NCI-H1417 (cell line): ENCODE measurements at places on chromosomes 7 and 10.

DNA sequence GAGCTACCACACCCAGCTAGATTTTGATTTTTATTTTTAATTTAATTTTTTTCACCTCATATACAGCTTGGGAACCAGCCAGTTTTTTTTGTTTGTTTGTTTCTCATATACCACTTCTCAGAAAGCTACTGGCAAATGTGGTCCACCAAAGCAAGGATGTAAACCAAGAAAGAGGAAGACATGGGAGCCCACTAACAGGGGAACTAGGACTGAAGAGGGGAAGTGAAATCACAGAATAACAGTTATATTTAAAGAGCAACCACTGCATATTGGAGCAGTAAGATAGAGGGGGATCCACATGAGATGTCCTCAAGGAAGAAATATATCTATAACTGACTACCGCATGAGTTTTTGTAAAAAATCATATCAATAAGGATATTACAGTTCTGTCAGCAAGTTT lies 10.5 kb downstream of the CPVL start:
- no peak for DNase-seq

GRCh38 chr10:117619707-117620405 lies 77.3 kb downstream of the EMX2 start:
- DNase-seq = no peak

DNA sequence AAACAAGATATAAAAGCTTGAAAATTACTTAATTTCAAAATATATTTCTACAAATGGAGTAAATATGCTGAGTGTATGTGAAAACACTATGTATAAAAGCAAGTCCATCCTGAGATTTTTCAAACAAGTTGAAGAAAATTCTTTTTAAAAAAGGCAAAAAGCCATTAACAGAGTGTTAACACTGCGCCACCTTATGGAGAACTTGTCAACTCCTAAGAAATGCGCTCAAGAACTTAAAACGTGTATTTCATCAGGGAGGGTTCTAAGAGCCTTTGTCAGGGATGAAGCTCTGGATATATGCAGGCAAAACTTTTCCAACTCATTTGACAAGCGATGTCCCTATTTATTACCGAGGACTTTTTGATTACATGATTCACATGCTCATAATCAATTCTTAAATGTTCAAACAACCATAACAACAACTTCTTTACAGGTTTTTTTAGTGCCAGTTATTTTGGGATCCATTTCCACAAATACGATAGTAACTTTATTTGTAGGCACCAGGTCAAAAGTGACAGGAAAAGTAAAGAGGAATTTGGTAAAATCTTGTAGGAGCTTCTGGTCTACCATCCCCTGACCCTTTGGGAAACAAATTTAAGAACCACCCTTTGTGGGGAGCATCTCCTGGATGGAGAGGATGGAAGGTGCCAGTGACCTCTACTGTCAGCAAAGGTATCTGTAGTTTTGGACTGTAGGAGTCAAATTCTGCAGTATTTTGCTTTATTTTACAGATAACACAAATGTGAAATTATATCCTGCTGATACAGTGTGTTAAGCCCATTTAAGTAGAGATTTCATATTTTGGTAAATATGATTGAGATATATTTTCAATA lies 23.2 kb downstream of the CALCR start:
- peak; percentile 28 for DNase-seq

GRCh38 chr10:102455893-102456471 lies 4.6 kb upstream of the C10orf95 start:
- no peak for DNase-seq

DNA sequence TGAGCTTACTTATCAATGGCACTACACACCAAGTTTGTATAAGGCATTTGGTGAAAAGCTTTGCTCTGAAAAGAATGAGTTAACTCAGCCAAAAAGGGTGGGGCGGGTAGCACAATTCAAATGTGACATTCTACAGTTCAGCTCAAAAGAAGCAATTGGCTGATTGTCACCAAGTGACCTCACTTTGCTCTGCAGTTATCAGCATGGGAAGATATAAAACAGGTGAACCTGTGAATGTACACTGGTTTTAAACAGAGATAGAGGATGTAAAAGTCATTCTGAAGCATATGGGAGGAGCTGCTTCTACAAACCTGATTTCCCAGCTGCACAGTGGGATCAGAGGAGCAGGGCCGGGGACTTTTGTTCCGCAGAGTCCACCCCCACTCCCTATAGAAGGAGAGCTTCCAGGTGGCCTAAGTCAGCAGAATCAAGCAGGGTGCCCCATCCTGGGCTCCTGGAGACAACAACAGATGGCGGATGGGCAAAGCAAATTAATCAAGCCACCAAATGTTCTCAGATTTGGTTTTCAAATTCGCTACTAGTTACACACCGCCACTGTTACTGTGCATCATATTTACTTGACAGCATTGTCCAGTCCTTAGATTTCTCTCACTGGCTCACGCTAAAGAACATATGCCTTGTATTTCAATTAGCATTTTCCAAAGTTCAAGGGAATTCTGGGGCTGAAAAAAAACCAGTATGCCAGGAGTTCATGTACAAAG lies 27.5 kb upstream of the NPVF start:
- DNase-seq = no peak

DNA sequence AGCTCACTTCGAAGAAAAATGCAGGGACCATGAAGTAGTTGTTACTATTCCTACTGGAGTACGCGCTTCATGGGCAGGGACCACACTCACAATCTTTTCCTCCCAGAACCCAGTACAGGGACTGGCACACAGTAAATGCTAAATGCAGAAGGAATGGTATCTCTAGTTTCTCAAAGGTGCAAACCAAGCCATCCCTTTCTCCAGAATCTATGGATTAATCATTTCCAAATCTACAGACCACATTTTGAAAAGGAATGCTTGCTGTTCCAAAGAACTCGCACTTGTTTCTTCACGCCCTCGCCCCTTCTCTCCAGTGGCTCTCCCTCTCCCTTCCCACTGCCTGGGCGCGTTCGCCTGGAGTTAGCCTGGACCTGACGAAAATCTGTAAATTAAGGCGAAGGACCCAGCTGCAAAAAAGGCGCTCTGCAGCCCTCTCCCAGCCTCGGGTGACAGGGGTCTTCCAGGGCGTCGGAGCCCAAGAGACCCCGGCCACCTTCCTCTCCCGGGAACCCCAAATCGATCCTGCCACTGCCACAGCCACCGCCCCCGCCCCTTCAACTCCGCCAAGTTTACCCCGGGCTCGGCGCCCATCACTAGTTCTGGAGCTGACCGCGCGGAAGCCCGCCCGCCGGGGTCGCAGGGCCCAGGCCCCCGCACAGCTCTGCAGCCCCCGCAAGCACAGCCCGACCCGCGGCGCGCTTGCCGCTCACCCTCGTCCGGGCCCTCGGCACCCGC lies 527 bp downstream of the PDIA4 start:
- peak; percentile 70 for DNase-seq

DNA sequence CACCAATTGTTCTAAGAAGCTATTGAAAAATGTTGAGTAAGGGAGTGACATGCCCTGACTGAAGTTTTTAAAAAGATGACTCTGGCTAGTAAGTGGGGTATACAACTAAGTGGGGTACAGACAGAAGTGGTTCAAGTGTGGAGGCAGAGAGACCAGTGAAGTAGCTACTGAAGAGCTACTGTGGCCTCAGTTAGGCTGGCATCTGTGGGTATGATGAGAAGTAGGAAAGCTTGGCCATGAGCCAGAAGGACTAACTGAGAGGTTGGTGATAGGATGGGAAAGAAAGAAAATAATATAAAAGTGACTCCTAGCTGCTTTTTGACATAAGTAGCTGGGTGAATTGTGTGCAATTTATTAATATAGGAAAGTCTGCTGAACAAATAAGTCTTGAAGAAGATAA lies 176.6 kb downstream of the SEMA3D start:
- no peak for DNase-seq

- no peak for DNase-seq
These were observed 171.2 kb downstream of the SUGCT start for GRCh38 chr7:40306025-40306424.

- no peak for DNase-seq
These were observed 32.0 kb downstream of the BET1 start for GRCh38 chr7:93972029-93972725.

DNA sequence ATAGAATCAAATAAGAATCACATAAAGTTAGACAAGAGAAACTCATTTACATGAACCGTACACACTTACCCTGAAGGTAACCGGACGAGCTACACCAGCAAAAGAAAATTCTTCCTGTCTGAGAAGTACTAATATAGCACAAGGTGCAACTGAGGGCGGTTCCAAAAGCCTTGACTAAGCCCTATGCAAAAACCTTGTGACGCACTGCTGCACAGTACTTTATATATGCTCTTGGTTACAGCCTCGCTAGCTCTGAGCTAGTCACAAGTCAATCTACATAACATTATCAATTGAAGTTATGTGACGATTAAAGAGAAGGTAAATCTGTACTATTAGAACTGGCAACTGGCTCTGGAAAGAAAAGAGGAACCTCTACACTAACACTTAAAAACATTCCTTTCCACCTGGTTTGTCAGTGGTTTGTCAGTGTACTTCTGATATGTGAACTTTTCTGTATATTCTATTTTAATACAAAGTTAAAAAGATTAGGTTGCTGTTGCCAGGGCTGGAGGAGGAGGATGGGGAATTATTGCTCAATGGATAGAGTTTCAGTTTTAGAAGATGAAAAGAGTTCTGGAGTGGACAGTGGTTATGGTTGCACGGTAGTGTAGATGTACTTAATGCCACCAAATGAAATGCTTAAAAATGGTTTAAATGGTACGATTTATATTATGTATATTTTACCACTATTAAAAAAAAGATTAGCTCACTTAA lies 21.6 kb downstream of the NT5C3A start:
- no peak for DNase-seq

DNA sequence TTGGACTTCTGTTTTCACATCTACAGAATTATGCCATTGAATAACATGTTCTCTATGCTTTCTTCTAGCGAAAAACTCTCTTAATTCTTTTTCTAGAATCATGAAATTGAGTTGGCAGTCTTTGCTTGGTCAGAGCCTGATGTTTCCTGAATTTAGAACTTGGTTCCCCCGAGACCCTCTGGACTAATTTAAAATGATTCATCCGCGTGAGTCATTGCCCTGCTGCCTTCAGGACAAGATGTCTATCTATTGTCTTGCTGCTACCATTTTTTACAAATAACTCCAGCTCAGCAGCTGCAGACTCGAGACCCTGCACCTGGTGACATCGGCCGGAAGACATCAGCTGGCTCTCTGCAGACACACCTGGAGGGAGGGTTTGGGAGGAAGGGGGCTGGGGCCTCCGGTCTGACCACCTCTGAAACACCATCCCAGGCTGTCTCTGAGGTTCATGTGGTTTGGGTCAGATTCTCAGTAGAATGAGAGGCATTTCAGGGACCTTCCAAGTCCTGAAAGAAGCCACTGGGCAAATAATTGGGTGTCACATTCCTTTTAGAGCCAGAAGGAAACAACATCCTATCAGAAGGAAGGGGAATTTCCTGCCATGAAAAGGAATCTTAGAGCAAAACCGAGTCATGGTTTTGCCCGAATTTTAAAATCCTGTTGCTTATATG lies 20.9 kb upstream of the KLF6 start:
- peak; percentile 36 for DNase-seq

DNA sequence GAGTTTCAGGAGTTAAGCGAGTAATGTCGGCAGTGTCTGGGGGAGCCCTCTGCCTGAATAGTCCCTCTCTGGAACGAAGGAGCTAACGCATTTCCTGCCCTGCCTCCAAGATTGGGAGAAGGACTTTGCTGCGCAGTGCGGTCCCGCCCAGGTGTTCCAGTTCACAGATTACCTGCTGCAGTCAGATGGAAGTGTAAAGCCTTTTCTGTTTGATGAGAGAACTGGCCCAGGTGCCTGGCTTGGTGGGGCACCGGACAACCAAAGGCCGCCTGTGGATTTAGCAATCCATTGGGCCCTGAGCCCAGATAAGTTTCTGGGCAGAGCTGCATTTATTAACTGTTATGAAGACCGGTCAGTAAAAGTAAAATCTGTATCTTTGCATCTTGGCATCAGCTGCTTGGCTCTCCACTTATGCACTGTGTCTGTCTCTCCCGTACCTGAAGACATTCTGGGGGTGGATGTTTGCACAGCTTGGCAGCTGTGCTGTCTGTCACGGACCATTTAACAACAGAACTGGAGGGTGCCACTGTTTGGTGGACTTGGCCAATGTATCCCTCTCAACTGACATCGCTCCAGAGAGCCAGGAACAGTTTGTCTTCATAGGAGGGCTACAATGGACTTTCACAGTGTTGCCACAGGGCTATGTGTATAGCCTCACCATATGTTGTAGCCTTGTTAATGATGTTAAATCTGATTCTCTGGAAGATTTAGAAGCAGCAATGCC lies 654.7 kb upstream of the ZWINT start:
- DNase-seq = peak; percentile 77

- peak; percentile 96 for DNase-seq
These were observed at the start of gene NUB1 for GRCh38 chr7:151341357-151342101. NUB1 (plus strand) TSS chr7:151341812; CDS start chr7:151345350, 3,538 bp downstream.

- DNase-seq = no peak
These were observed 3.1 kb downstream of the HERPUD2 start for GRCh38 chr7:35691827-35692307.

DNA sequence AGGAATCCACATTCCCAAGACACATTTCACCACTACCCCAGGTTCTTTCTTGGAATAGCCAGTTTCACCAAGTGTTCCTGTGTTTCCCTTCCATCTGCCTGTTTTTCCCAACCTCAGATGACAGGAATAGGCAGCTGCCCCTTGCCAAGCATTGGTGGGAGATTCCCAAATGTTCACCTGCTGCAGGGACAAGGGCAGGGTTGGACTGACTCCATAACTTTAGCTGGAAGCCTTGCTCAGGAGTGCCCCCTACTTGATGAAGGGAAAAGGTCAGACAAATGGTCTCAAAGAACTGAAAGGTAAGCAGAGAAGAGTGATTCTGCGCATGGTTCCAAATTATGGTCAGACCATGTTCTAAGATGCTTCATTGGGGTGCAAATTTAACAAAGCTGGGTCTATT lies 45.1 kb upstream of the LYZL1 start:
- DNase-seq = peak; percentile 5

- no peak for DNase-seq
These were observed 65.5 kb downstream of the MKX start for GRCh38 chr10:27680006-27680557.

GRCh38 chr7:157397731-157398691 lies 61.2 kb downstream of the DNAJB6 start:
- peak; percentile 17 for DNase-seq

GRCh38 chr7:26532471-26532870 lies 240.8 kb downstream of the SNX10 start:
- DNase-seq = no peak

GRCh38 chr7:100827330-100828226 lies at the start of gene EPHB4:
EPHB4 (minus strand) TSS chr7:100827523; CDS start chr7:100827030, 493 bp downstream.
- DNase-seq = peak; percentile 69

- no peak for DNase-seq
These were observed 138.4 kb downstream of the MDFIC start for GRCh38 chr7:115060095-115060870.
